Tibial nerve (tissue), 4 donors: ENCODE measurements at places on chromosomes 4 and X. TPM values are rescaled to one million over a fixed set of nuclear protein-coding genes. Genes with fewer than 3 reads are reported as not detected.

GRCh38 chrX:72051589-72051988 lies 80.1 kb downstream of the RTL5 start:
- no peak for DNase-seq

GRCh38 chr4:180284267-180284666 lies 1958.9 kb upstream of the TENM3 start:
- DNase-seq, result no peak

DNA sequence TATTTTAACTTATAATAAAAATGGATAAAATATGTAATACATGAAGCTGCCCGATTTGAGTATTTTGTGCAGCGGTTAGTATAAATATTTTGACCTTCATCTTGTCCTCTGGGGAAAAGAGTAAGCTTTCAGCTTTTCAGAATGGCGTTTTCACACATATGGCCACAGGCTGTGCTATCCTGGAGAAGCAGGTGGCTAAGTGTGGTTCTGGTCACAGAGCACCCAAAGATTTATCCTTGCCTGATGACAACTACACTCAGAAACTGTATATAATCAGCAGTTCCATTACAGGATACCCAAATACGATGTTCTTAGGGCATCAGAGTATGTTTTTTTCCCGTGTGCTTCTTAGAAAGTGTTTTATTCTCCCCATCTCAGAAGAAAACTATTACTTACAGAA lies 42.3 kb upstream of the ANK2 start:
- no peak for DNase-seq

DNA sequence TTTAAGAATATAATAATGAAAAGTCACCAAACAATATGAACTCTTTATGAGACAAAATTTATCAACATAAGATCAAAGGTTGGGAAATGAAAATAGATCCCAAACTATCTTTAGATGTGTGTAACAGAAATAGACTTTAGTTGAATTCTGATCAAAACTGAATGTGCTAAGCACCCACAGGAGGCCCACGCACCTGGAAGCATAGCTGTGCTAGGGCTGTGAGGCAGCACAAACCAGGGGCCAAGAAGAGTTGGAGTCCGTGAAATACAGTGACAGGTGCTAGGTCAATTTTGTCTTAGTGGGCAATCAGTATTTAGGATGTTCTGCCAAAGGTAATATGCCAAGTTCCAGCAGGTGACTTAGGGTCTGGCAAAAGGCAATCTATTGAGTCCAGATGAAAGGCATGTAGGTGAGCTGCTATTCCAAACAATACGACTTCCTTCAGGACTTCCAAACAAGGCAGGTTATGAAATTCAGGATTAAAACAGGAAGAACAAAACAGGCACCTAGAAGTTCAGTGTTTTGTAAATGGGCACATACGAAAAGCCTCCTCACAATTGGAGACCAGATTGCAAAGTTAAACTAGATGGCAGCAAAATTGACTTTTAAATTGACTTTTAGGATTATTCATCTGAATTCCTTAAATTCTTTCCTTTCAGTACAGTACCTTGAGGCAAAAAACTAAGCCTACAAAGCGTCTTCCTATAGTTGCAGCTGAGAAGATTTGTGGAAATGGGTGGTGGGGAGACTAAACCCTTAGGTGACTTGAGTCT lies 4.7 kb upstream of the PCDH18 start:
- DNase-seq, result no peak

GRCh38 chr4:10803713-10804343 lies 119.3 kb upstream of the CLNK start:
- DNase-seq, result no peak

GRCh38 chr4:177047070-177047850 lies 254.5 kb upstream of the VEGFC start:
- DNase-seq, result no peak

DNA sequence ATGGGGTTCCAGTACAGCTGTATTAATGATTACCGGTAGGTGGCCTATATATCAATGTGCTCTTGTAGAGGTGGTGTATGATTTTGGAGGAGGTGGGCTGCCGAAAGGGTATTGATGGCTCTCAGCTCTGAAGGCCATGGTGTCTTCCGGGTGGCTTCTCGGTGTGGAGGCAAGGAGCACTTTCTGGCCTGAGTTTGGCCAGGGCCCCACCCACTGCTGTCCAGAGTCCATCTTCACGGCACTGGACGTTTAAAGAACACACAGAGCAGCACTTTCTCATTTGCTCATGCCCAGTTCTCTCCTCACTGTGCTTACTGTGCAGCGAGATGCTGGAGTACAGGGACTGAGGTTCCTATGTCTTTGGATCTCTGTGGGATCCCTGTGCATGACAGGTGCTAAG lies 16.1 kb downstream of the BST1 start:
- DNase-seq, result no peak

Gene SUPT20HL2
- not detected for total RNA-seq
